ENCODE measurements at places on chromosomes 1 and 21. TPM values are rescaled to one million over a fixed set of nuclear protein-coding genes. Genes with fewer than 3 reads are reported as not detected.

DNA sequence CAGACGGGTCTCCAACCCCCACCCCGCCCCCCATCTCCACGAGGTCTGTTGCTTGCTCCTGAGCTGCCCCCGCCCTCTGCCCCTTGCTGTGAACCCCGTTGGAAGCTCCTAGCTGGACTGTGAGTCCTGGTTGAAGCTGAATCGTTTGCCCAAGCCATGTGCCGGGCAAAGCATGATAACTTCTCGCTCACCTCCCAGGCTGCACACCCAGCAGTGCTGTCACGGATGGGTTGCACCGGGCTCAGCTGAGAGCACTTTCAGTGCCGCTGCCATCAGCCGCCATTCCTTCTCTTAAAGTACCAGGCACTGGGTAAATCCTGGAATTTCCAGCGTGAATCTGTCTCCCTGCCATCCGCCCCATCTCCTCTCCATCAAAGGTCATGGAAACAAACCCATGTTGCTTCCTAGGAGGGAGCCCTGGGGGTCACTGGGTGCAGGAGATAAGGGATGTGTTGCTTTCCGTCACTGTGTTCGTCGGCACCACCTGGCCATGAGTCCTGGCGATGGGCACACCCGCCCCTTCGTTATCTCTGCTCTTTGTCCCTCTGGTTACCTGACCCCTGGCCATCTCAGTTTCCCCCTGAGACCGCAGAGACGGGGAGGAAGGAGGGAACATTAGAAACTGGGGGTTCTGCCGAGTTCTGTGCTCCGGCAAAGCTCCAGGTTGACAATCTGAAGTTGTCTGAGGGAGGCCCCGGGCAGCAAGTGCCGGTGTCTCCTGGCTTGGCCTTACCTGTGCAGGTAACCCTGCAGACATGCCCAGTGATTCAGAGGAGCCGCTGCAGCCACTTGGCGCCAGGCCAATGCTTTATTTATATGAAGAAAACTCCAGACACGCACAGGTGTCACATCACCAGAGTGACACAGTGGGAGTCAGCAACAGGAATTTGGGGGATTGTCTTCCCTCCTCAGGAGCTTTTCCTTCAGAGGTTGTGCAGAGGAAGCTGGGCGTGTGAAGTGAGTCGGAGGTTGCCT is 2.7 kb downstream of the PDE9A start:
- DNase-seq = no peak
- H3K27ac ChIP-seq = no peak overlapping the region
- peaks cover 57% of the 10 kb centered on the region for H3K27me3 ChIP-seq
- H3K4me1 ChIP-seq = peaks cover 56% of the 10 kb centered on the region
- no peaks in the 10 kb centered on the region for H3K36me3 ChIP-seq

RHOC gene
- 32.7 TPM for polyA plus RNA-seq

GRCh38 chr1:188660572-188660971 is 1817.1 kb downstream of the BRINP3 start:
- no peaks in the 10 kb centered on the region for H3K36me3 ChIP-seq
- no peak for DNase-seq
- no peaks in the 10 kb centered on the region for H3K4me1 ChIP-seq
- H3K27me3 ChIP-seq = no peaks in the 10 kb centered on the region
- H3K4me3 ChIP-seq = no peak overlapping the region

DNA sequence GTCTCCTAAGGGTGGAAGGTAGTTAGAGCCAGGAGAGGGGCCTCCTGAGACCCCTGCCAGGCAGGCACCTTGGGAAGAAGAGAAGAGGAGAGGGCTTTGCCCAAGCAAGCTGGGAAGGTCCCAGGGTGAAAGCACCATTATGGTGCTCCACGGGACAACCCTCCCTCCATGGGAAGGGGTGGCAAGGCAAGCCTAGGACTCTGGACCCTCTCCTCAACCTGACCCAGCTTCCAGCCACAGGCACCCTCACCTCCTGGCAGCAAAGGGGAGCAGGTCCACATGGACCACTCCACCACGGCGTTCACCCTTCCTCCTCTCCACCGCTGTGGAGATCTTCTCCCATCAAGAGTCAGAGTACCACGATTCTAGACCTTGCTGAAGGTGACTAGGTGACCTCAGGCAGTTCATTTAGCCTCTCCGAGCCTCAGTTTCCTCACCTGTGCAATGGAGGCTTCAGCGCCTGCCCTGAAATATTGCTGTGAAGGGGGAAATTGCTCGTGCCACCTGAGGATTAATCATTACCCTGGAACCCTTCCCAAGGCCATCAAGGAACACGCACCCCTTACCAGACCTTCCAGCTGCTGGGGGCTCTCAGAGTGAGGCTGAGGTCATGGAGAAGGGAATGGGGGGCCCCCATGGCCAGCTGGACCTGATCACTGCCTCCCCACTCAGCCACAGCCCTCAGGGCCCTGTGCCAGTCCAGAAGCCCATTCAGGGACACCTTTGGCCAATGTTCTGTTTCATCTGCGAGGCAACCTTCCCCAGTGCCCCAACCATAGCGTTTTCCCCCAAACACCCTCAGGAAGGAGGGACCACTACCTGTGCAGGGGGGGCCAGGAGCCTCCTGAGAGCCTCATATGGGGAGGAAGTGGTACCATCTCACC is 1.6 kb downstream of the RAP1GAP start:
- no peak overlapping the region for H3K27ac ChIP-seq
- H3K27me3 ChIP-seq = no peaks in the 10 kb centered on the region
- peaks cover 25% of the 10 kb centered on the region for H3K4me1 ChIP-seq
- no peak for DNase-seq
- H3K4me3 ChIP-seq = no peak overlapping the region
- H3K36me3 ChIP-seq = no peaks in the 10 kb centered on the region

LCE2B gene
- polyA plus RNA-seq = not detected

DNA sequence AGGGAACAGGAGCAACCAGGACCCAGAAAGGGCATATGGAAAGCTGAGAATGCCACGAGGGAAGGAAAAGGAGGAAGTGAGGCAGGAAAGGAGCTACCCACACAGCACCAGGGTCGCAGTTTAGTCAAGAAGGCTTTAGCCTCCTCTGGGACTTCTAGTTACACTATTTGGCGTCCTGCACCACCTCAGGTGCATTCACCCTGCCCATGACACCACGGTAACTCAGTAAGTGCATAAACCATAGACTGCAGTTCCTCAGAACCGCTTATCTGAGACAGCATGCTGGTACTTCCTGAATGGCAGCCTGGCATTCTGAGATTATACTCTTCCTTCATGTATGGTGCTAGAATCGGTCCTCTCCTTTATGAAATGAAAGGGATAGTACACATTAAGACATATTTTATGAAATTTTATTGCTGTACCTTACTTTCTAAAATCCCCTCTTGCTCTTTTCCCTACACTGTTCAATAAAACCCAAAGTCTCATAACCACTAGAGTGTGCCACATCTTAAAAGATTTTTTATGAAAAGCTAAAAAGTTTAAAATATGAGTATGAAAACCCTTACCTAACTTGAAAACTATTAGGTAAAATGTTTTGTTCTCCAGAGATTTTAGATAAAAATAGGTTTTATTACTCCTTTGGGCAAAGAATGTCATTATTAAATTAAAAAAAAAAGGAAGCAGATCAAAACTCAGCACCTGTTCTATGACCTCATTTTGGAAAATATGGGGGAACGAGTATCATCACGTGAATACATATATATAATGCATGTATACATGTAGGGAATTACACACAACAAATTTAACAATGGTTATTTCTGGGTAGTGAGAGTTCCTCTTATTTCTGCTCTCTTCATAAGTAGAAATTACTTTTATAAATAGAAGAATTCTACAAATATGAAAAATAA is 67.3 kb downstream of the VAV3 start:
- peak overlapping the region; percentile 16 for H3K4me3 ChIP-seq
- H3K27ac ChIP-seq = peak overlapping the region; percentile 82
- peak; percentile 86 for DNase-seq
- H3K27me3 ChIP-seq = no peaks in the 10 kb centered on the region

DNA sequence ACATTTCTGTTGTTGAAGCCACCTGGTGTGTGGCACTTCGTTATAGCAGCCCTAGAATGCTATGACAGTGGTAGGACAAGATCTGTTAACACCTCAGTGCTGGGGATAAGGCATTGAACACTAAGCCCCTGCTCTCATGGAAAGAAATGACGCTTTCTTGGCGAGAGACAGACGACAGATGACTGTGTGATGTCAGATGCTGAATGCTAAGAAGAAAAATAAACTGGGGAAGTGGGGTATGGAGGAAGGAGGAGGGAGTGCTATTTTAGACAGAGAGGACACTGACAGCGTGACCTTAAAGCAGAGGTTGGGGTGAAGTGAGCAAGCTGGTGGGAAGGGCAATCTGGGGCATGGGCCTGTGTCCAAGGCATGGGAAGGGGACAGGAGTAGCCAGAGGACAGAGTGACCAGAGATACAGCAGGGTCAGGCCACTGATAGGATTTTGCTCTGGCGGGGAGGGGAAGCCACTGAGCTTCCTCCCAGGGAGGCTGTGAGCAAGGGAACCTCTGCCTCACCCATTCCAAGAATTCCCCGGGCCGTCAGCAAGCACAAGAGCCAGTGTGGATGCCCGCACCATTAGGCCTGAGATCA is 15.2 kb downstream of the DOP1B start:
- peaks cover 12% of the 10 kb centered on the region for H3K4me1 ChIP-seq
- no peak overlapping the region for H3K27ac ChIP-seq
- H3K4me3 ChIP-seq = no peak overlapping the region
- peaks cover 46% of the 10 kb centered on the region for H3K36me3 ChIP-seq

- H3K36me3 ChIP-seq = no peaks in the 10 kb centered on the region
- DNase-seq = no peak
- H3K4me1 ChIP-seq = no peaks in the 10 kb centered on the region
Observed at GRCh38 chr21:31566611-31567010, 92.9 kb upstream of the SOD1 start.

PGLYRP4 gene
- not detected for polyA plus RNA-seq

TMEM200B gene
- polyA plus RNA-seq = not detected

MCOLN2 gene
- polyA plus RNA-seq = 23.9 TPM

B3GALT2 gene
- polyA plus RNA-seq = not detected

- peaks cover 5% of the 10 kb centered on the region for H3K4me1 ChIP-seq
- H3K36me3 ChIP-seq = no peaks in the 10 kb centered on the region
- H3K4me3 ChIP-seq = no peak overlapping the region
- no peak for DNase-seq
Observed at GRCh38 chr1:23124259-23125026, 44.2 kb downstream of the LUZP1 start.

DNA sequence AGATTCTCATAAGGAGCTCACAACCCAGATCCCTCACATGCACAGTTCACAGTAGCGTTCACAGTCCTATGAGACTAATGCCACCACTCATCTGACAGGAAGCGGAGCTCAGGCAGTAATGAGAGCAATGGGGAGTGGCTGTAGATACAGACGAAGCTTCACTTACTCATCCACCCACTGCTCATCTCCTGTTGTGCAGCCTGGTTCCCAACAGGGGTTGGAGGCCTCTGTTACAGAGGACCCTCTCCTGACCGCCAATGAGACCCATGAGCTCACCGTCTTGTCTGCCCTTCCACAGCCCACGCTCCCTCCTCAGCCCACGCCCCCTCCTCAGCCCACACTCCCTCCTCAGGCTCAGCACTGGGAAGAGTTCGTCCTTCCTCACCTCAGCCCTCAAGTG is 39.6 kb downstream of the RSPH1 start:
- no peak for DNase-seq
- H3K27ac ChIP-seq = no peak overlapping the region
- H3K4me3 ChIP-seq = no peak overlapping the region
- H3K4me1 ChIP-seq = peaks cover 23% of the 10 kb centered on the region
